ENCODE measurements at places on chromosomes 2 and 18. TPM values are rescaled to one million over a fixed set of nuclear protein-coding genes. Genes with fewer than 3 reads are reported as not detected.

The LCT gene
- total RNA-seq, result under 0.01 TPM

The HRH4 gene
- total RNA-seq, result under 0.01 TPM

The NYAP2 gene
- not detected for total RNA-seq

The MFF gene
- 77.9 TPM for total RNA-seq

The CRYBA2 gene
- not detected for total RNA-seq

The CYP27A1 gene
- 40.6 TPM for total RNA-seq

The COL3A1 gene
- 925 TPM for total RNA-seq

The TSPYL6 gene
- not detected for total RNA-seq

The IL18R1 gene
- 5.4 TPM for total RNA-seq

The MSGN1 gene
- not detected for total RNA-seq

The SKOR2 gene
- not detected for total RNA-seq

The EFHD1 gene
- total RNA-seq, result not detected

The ABHD1 gene
- 0.26 TPM for total RNA-seq

The C2orf74 gene
- 21.5 TPM for total RNA-seq

The REG3A gene
- not detected for total RNA-seq

The EFR3B gene
- total RNA-seq, result 0.51 TPM

The APCDD1 gene
- 17.3 TPM for total RNA-seq

The POLR1A gene
- 9.2 TPM for total RNA-seq

The CTIF gene
- 28.1 TPM for total RNA-seq

The NDC80 gene
- 9.7 TPM for total RNA-seq

The SFXN5 gene
- total RNA-seq, result 13.9 TPM

The NAT8 gene
- total RNA-seq, result not detected

The GAD1 gene
- 0.26 TPM for total RNA-seq

The OSGEPL1 gene
- 6.9 TPM for total RNA-seq

The PTPRN gene
- total RNA-seq, result 3.5 TPM

The ALPG gene
- not detected for total RNA-seq

All from fibroblast of lung (primary cell).